Stimulated activated naive CD4-positive, alpha-beta T cell treated with Interleukin-2 at 50 U/mL for 16 hours (primary cell): ENCODE measurements at places on chromosomes 3 and 15.

DNA sequence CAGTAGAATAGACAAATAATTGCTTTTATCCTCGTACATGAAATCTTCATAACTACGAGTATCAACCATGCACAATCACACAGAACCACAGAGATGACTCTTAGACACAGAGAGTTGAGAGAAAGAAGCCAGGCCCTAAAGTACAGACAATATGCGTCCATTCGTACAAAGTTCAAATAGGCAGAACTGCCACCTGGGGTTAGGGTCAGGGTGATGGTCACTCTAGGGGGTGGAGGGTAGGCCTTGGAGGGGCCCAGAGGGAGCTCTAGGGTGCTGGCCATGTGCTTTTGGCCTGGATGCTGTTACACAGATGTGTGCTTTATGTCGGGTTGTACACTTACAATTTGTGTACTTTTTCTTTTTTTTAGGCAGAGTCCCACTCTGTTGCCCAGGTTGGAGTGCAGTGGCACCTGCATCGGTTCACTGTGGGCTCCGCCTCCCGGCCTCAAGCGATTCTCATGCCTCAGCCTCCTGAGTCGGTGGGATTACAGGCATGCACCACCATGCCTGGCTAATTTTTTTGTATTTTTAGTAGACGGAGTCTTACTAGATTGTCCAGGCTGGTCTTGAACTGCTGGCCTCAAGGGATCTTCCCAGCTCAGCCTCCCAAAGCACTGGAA is 65.9 kb upstream of the KLF13 start:
- no peak for DNase-seq

DNA sequence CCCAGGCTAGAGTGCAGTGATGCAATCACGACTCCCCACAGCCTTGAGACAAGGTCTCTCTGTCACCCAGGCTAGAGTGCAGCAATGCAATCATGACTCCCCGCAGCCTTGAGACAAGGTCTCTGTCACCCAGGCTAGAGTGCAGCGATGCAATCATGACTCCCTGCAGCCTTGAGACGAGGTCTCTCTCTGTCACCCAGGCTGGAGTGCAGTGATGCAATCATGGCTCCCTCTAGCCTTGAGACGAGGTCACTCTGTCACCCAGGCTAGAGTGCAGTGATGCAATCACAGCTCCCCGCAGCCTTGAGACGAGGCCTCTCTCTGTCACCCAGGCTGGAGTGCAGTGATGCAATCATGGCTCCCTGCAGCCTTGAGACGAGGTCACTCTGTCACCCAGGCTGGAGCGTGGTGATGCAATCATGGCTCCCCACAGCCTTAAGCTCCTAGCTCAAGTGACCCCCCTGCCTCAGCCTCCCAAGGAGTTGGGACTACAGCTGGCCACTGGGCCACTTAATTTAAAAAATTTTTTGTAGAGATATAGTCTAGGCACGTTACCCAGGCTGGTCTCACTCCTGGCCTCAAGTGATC is 26.1 kb downstream of the TFRC start:
- no peak for DNase-seq

- DNase-seq = no peak
Observed at GRCh38 chr3:170536712-170537111, 49.2 kb downstream of the SLC7A14 start.

DNA sequence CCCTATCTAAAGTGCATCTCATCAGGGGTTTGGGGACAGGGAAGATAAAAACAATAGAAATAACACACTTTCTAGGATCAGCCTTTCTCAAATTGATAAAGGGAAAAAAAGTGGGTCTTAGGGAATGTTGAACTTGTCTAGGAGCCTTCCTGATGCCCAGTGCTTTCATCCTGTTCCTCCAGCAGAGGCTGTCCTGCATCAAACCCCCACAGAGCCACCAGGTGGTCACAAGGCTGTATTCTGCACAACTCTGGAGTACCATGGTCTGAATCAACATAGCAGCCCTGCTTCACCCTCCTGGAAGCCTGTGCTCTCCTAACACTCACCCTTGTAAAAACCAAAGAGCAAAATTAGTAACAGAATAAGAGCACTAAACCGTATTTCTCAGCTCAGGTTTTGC is 118.5 kb upstream of the SLC25A36 start:
- no peak for DNase-seq

- no peak for DNase-seq
Observed at GRCh38 chr3:46675426-46675825, 18.1 kb downstream of the ALS2CL start.

GRCh38 chr3:186109897-186110803 is 1.3 kb upstream of the ETV5 start:
- DNase-seq = no peak

DNA sequence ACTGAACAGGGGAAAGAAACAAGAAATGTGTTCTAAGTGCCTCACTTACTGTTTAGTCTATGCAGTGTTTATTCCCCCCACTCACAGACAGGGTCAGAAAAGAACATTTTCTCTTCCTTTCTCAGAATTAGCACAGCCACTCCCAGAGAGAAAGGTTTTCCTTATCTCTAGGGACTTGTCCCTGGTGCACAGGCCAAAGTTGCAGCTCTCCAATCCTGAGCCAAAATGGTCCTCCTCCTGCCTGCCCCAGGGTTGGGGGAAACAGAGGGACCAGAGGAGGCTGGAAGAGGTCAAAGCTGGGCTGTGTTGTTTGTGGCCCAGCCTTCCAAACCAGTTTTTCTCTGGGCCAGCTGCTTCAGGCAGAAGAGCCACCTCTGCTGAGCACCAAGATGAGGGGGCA is 12.0 kb downstream of the RAB6B start:
- no peak for DNase-seq

- DNase-seq = no peak
Observed at GRCh38 chr3:152916753-152917279, 81.9 kb downstream of the P2RY1 start.

DNA sequence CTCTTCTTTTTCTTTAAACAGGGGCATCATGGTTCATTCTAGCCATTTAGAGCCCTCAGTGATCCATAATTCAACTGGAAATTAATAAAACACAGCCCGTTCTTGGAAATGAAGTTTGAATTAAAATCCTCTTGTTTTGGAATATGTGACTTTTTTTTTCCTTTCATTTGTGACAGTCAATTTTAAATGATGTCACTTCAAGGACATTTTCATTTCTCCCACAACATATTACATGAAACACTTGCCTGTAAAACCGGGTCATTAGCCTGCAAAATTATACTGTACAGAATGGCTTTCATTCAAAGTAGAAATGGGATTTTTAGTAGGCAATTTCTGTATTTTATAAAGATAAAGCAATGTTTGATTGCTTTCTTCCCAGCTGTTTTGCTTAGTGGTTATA is 789 bp upstream of the SEMA6D start:
- DNase-seq = no peak

- no peak for DNase-seq
Observed at GRCh38 chr3:32667072-32667582, 17.9 kb upstream of the CNOT10 start.

DNA sequence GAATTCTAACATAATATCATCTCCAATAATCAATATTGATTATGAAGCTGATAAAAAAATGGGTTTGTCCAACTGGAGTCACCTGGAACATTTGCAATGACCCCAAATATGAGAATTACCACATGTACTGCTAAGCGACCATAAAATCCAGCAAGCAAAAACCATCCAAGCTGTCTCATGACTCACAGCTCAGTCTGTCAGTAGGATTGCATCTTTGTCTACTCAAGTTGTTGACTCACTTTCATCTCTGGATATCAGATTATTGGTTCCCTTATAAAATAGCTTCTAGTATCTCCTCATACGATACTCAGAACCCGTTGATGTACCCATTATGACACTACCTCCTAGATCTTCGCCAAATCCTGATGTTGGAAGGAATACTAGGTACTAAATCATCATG is 209.8 kb upstream of the ATP11B start:
- DNase-seq = no peak

DNA sequence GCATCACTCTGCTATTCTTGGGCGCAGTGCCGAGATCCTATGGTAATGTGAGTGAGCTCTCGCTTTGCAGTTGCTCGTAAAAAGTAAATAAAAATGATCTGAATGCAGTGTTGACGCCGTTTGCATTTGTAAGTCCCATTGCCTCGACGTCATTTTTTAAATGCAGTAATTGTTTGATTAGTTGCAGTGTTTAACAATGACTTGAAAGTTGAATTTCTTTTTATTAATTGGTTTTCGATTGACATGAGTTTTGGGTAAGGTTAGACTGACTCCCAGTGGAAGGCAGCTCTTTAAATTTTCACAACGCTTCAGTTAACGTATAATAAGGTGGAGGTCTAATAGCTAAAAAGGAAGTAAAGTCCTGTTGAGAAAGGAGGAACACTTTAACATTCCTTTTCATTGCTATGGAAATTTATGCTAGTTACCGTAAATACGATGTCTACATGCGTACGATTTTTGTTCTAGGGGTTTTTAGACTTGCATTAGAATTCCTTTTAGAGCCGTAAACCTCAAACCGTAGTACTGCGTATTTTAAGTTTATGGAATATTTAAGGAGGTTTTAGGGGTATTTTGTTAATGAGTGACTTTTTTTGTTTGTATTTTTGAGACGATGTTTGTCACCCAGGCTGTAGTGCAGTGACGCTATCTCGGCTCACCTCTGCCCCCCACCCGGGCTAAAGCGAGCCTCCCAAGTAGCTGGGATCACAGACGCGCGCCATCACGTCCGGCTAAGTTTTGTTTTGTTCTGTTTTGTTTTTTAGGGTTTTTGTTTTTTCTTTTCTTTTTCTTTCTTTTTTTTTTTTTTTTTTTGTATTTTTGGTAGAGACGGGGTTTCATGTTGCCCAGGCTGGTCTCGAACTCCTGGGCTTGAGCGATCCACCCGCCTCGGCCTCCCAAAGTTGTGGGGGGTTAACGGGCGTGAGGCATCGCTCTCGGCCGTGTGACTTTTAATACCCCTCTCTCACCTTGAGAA is 1.4 kb downstream of the MORF4L1 start:
- peak; percentile 8 for DNase-seq

DNA sequence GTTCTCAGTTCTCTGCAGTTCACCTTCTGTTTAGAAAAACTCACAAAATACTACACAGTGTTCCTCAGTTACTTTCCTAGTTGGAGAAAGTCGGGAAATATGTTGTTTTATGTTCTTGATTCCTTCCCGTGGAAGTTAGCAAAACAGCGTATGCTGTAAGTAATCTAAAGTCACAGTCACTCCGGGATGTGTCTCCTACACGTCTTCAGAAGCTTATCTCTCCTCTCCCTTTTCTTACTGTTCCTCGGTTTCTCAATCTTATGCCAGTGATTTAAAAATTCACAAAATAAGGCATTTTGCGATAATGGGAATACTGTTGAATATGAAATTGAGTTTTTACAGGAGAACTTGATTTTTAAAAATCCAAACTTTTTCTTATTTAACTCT is 1.7 kb downstream of the HEG1 start:
- no peak for DNase-seq

DNA sequence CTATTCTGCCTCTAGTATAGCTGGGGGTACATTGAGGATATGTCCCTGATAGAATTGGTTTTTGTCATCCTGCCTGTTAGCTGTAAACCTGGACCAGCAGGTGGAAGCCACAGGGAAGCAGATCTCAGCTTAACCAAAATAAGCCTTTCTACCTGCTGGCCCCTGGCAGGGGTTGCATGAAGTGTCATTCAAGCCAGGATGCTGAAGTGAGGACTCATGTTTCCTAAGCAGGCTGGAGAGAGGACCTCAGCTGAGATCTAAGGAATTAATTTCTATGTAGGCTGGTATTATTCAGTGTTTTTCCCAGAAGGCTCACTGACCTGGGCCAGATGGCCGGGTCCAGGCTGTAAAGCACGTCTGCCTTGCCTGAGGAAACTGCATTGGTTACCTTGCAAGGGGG is 128.9 kb downstream of the MEGF11 start:
- no peak for DNase-seq

GRCh38 chr3:100517276-100517675 is 24.9 kb downstream of the TMEM45A start:
- DNase-seq = no peak

GRCh38 chr3:171163101-171164066 is 136.9 kb upstream of the SLC2A2 start:
- DNase-seq = no peak

- no peak for DNase-seq
Observed at GRCh38 chr15:85318048-85318731, 62.2 kb upstream of the AKAP13 start.

DNA sequence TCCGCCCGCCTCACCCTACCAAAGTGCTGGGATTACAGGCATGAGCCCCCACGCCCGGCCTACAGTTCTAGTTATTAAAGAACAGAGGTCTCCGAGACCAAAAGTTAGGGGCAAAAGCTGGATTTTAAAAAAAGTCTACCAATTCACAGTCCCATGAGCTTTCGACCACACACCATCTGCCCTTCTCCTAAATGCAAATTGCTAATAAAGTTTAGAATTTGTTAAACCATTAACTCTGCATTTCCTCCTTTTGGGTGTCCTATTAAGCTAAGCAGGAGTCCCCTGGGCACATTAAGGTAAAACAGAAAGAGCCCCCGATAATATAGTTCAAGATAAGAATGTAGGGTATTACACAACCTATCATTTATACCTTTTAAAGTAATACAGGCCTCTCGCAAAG is 322.7 kb downstream of the FOXP1 start:
- DNase-seq = no peak

DNA sequence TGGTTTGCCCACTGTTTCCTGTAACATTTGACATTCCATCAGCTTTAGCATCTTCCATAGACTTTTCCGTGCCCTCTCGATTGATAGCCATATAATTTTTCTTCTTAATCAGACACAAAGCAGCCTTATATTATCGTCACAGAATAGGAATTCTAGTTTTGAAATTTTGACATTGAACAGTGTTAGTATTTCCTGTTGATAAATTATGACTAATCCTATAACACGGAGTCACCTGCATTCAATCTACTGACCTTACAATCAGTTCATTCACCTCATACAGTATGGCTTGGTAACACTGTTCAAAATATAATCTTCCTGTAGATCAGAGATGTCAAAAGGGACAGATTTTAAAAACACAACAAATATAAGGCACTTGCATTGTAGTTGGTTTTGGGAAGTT is 423.7 kb downstream of the C3orf38 start:
- DNase-seq = no peak
